ENCODE measurements at places on chromosomes 2 and 18. TPM values are rescaled to one million over a fixed set of nuclear protein-coding genes. Genes with fewer than 3 reads are reported as not detected.

FAM228A gene
- 3.3 TPM for total RNA-seq

RBM44 gene
- 0.42 TPM for total RNA-seq

GRCh38 chr2:196105951-196106350 is 37.3 kb upstream of the DNAH7 start:
- no peaks in the 10 kb centered on the region for H3K36me3 ChIP-seq
- H3K4me3 ChIP-seq = no peak overlapping the region
- no peaks in the 10 kb centered on the region for H3K4me1 ChIP-seq
- DNase-seq = no peak

KCNG2 gene
- 1.7 TPM for total RNA-seq

IL1F10 gene
- not detected for total RNA-seq

GRCh38 chr2:133945089-133945488 is 308.8 kb upstream of the MGAT5 start:
- no peak overlapping the region for H3K27ac ChIP-seq
- DNase-seq = peak; percentile 45
- H3K4me3 ChIP-seq = no peak overlapping the region
- no peaks in the 10 kb centered on the region for H3K4me1 ChIP-seq
- H3K27me3 ChIP-seq = no peaks in the 10 kb centered on the region

- DNase-seq = no peak
- no peaks in the 10 kb centered on the region for H3K4me1 ChIP-seq
- no peaks in the 10 kb centered on the region for H3K36me3 ChIP-seq
- no peak overlapping the region for H3K27ac ChIP-seq
- no peak overlapping the region for H3K4me3 ChIP-seq
Observed at GRCh38 chr2:137888845-137889244, 75.4 kb upstream of the HNMT start.

- DNase-seq = no peak
- no peaks in the 10 kb centered on the region for H3K27me3 ChIP-seq
- H3K4me3 ChIP-seq = no peak overlapping the region
- H3K27ac ChIP-seq = no peak overlapping the region
- no peaks in the 10 kb centered on the region for H3K36me3 ChIP-seq
- H3K4me1 ChIP-seq = peaks cover 2% of the 10 kb centered on the region
Observed at GRCh38 chr2:194556629-194557028, 1100.4 kb upstream of the SLC39A10 start.

CYP1B1 gene
- 34.2 TPM for total RNA-seq

DOK1 gene
- 14.1 TPM for total RNA-seq

DNA sequence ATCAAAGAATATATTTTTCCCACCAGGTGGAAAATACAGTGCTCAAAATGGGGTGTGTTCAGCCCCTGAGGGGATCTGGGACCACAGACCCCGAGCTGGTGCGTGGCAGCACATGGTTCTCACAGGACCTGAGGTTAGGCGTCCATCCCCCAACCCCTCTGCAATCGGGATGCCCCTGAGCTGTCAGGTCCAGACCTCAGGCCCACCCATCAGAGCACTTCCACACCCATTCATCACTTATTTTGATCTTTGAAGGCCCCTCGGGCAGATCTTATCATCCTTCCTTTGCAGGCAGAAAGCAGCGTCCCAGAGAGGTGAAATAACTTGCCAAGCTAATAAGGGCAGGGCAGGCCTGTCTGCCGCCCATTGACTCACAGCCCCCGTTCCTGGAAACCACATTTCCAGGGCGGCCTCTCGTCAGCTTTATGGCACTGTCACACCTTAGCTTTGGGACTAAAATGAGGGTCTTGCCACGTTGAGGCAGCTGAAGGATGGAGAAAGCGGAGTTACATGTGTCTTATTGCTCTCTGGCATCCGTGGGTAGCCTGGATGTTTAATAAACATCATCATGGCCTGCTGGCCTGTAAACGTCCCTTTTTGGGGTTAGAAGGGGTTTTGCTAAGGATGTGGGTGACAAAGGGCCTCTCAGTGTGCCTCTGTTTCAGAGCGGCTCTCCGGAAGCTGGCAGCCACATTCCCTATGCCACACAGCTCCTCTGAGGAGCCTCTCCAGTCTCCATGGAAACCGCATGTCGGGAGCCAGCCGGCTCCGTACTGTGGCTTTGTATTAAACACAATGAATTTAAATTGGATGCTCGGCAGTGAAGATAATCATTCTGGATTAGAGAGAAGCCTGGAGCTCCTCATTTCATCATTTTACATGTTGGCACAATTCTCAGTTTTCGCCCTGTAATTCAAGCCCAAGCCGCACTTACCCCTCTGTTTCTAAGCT is 58.3 kb upstream of the MAPRE3 start:
- no peak overlapping the region for H3K4me3 ChIP-seq
- no peak overlapping the region for H3K27ac ChIP-seq
- peaks cover 47% of the 10 kb centered on the region for H3K27me3 ChIP-seq
- peak; percentile 37 for DNase-seq

- H3K27ac ChIP-seq = no peak overlapping the region
- H3K4me1 ChIP-seq = no peaks in the 10 kb centered on the region
- H3K27me3 ChIP-seq = no peaks in the 10 kb centered on the region
Observed at GRCh38 chr18:75739682-75740081, 312.2 kb upstream of the SMIM21 start.

- no peak for DNase-seq
- no peaks in the 10 kb centered on the region for H3K36me3 ChIP-seq
- H3K27ac ChIP-seq = no peak overlapping the region
- H3K27me3 ChIP-seq = no peaks in the 10 kb centered on the region
Observed at GRCh38 chr2:29272311-29272710, 157.1 kb downstream of the CLIP4 start.
